ENCODE measurements at places on chromosomes 13 and 19.

- no peak for DNase-seq
These were observed 118.6 kb downstream of the DLEU7 start for GRCh38 chr13:50724913-50725312.

DNA sequence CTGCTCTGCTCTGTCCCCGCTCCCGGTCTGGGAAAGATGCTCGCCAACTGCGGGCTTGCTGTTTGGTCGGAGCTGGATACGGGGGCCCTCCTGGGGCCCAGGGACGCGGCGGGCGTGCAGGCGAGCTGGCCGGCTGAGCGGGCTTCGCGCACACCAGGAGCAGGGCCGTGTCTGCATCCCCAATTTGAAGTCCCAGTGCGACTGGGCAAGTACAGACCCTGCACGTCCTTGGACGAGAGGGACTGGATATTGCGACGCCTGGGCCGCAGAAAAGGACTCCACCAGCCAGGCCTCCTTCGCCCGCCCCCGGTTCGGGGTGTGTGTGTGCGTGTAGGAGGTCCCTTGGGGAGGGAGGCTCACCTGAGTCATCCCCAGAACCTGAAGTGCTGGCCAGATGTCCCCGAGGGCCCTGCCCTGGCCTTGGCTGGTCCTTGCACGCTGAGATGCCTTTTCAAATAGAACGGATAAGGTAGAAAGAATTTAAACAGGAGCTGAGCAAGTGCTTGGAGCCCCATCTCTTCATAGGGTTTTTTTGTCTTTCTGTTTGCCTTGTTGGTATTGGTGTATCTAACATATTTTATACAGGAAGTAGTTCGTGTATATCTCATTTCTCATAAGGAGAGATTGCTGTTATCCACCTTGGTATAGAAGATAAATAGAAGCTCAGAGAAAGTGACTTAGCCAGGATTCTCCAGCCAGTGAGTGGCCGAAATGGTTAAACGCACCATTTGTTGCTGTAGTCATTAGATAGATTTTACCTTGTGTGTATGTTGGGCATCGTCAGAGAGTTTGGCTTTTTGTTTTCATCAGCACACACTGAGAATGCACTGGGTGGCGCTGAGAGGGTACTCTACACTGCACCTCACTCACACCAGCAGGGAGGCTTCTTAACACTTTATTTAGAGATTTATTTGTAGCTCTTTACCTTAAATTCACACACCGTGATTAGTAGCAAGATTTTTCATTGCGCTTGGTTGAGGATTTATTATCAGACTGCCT, 1.1 kb downstream of the NAXD start:
- DNase-seq: peak; percentile 67

GRCh38 chr19:6772866-6773322, 386 bp downstream of the VAV1 start:
- no peak for DNase-seq

DNA sequence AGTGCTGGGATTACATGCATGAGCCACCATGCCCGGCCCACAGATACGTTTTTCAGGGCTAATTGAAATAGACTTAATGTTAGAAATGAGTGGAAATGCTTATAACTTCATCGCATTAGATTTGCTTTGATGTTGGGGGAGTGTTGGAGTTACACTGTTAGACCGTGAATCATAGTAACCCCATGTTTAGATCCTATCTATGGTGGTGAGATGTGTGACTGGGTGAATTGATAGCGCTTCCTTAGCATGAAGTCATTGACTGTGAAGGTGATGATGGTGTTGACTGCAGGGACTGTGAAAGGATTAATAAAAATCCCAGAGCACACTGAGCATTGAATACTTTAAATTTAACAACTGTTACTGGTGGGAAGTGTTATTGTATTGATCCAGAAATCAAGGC, 1.7 kb downstream of the ZNF264 start:
- no peak for DNase-seq

DNA sequence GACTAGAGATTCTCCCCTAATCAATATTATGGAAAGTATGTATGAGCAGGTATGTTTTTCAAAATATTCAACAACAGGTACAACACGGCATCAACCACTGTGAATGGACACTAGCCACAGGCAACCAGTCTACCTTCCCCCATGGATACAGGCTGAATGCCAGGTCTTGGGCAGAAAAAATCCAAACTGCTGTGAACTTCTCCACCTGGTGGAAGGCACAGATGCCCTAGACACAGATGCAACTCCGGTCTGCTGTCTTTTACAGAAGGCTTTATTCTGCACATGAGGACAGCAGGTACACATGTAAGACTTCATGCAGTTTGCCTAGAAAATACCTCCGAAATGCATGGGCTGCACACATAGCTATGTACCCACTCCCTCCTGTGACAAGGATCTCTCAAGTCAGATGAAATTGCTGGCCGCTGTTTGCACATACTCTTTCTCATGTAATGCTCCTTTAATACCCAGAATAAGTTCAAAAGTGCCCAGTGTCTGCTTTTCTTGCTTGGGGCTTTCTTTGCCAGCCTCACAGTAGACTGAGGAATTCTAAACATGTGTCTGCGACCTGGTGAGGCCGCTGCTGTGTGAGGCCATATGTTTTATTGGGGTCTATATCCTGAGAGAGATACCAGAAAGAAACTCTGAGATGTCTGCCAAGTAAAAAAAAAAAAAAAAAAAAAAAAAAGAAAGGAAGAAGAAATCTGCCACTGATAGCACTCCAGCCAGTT, 325.9 kb downstream of the FOXO1 start:
- peak; percentile 19 for DNase-seq

DNA sequence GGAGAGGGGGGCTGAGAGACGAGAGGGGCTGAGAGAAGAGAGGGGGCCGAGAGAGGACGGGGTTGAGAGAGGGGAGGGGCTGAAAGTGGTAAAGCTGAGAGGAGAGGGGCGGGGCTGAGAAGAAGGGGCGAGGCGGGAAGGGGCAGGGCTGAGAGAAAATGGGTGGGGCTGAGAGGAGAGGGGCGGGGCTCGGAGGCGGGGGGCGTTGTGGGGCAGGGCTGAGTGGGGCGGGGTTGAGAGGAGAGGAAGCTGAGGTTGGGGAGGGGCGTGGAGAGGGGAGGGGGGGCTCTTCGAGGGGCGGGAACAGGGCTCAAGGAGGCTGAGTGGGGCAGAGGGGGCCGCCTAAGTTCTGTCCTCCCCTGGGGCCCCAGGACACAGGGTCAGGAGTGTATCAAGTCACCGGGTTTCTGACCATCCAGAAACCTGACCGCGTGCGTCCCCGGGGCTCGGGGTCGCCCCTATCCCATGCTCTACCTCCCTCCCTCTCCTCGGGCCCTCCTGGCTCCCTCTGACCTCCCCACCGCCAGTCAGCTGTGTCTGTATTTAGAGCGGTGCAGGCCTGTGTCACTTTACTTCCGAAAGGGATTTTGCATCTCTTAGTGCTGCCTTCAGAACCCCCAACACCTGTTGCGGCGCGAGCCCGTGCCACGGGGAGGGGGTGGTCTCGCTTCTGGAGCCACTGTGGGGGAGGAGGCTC, 38.6 kb upstream of the SEMA6B start:
- DNase-seq: no peak

DNA sequence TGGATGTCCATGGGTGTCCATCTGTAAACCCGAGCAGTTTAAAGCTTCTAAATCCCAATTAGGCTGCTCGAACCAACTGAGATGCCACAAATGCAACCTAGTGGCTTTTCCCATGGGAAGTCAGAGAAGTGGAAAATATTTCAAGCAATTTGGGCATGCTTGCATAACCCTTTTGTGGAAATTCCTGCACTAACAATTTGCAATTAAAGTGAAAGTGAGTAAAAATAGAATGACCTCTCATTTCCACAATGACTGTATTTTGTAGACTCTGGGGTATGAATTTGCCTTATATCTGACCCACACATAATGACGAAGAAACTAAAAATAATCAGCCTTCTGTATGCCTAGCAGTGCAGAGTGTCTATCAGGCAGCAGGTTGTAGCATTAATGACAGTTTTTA, 91.8 kb upstream of the TSC22D1 start:
- DNase-seq: peak; percentile 79

GRCh38 chr13:40115426-40115825, 460.0 kb downstream of the COG6 start:
- DNase-seq: peak; percentile 38

DNA sequence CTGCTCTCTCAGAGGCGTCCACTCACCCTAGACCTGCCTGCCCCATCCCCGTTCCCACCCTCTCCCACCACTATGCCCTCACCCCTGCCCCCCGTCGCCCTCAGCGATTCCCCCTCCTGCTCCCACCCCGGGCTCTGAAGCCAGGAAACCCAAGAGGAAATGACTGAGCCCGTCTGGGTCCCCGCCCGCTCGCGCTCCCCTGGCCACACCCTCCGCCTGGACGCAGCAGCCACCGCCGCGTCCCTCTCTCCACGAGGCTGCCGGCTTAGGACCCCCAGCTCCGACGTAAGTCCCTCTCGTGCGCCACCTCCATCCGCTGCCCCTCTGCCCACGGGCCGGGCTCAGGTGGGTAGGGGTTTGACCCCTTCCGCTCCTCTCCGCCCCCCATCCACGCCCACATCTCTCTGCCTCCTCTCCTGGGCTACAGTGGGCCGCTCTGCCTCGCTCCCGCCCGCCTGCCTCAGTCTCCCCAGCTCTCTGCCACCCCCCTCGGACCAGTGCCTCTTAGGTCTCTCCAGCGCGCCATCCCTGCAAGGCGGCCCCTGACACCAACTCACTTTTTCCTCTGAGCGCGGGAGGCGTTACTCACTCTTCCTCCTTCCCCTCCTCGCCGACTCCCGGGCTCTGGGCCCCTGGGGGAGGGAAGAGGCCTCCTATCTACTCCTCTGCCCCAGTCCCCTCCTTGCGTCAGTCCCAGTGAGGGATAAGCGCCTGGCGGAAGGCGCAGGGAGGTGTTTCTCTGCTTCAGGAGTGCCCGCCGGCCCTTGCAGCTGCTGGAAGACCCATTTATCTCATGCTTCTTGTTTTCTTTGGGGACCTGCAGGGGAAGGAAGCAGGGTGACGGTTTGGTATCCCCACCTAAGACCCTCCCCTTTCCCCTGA, at the start of gene FXYD5:
Gene FXYD5, plus strand, starts transcription at position 211 of the 882 bp plus-strand sequence. CDS start 816 bp downstream, outside the sequence.
- DNase-seq: peak; percentile 72

GRCh38 chr13:80265348-80265747, 75.6 kb downstream of the SPRY2 start:
- DNase-seq: no peak

- DNase-seq: no peak
These were observed 1.3 kb downstream of the RAB3D start for GRCh38 chr19:11338121-11338520.

GRCh38 chr13:112756081-112756480, 66.2 kb downstream of the ATP11A start:
- no peak for DNase-seq

GRCh38 chr13:35936246-35936978, 194.8 kb downstream of the DCLK1 start:
- no peak for DNase-seq

- peak; percentile 38 for DNase-seq
These were observed 200.2 kb downstream of the DCLK1 start for GRCh38 chr13:35930665-35931631.

DNA sequence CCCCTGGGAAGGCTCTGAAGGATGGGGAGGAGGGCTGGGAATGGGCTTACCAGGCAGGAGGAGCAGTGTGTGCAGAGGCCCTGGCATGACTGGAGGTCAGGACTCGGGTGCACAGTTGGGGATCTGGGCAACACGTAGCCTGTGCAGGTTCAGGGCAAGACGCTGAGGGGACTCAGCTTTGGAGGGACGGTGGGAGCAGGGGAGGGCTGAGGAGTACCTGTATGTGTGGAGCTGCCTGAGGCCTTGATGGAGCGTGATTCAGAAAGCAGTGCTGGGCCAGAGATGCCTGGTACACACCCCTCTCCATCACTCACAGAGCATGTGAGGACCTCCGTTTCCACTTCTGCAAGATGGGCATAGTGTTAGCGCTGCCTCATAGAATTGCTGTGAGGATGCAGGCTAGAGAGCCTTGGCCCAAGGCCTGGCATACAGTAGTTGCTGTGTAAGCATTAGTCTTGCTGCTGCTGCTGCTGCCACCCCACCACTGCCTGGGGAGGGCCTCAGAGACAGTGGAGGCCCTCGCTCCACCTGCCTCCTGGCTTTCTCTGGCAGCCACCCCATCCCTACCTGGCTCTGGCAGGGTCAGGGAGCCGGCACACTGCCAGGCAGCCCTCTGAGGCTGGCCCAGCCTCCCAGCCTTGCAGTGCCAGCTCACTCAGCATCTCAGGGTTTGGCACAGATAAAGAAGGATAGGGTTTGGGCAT, 2.4 kb downstream of the PAK4 start:
- DNase-seq: no peak

DNA sequence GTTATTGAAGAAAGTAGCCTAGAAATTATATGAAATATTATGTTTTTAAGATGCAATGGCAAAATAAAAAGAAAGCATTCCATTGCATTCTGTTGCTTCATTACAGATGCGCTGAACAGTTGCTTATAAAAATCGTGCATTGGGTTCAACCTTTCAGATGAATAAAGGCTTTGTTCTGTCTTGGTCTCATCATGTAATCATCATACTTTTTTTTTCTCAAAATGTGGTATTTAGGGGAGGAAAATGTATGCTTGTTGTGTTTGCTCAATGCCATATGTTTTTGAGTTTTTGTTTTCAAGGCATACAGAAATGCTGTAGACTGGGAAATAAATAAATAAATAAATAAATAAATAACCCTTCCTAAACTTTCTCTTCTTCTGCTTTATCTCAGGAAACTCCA, 1.1 kb upstream of the MBNL2 start:
- DNase-seq: no peak

- no peak for DNase-seq
These were observed 21.2 kb downstream of the DEDD2 start for GRCh38 chr19:42196011-42197001.

GRCh38 chr13:74771964-74772363, 637.8 kb upstream of the KLF12 start:
- DNase-seq: peak; percentile 83

GRCh38 chr19:47444388-47444821, 25.1 kb upstream of the MEIS3 start:
- no peak for DNase-seq

- peak; percentile 74 for DNase-seq
These were observed at the start of gene DHRS12 for GRCh38 chr13:51803422-51804294. TSS of gene DHRS12 (minus strand) at chr13:51804163. CDS start at chr13:51799659, 4,504 bp downstream.

GRCh38 chr13:93233997-93234416, 7.4 kb downstream of the GPC6 start:
- no peak for DNase-seq

Data from fibroblast of the aortic adventitia (primary cell).